Femur (tissue), 1 donor: ENCODE measurements at places on chromosomes 12 and 14.

DNA sequence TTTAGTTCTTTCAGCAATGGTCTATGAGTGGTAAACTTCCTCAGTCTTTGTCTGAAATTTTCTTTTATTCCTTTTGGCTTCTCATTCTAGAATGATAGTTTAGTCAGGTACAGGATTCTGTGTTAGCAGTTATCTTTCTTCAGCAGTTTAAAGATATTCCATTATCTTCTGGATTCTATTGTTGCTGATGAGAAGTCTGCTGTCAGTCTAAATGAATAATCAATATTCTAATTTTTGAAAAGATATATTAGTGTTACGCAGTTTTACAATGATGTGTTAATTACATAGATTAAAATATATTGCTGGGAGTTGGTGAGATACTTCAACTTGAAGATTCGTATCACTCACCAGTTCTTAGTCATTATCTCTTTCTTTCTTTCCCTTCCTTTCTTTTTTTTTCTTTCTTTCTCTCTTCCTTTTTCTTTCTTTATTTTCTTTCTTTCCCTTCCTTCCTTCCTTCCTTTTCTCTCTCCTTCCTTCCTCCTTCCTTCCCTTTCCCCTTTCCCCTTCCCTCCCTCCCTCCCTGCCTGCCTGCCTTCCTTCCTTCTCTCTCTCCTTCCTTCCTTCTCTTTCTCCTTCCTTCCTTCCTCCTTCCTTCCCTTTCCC is 17.8 kb downstream of the CACNA1C start:
- no peak for DNase-seq

GRCh38 chr12:56517854-56518253 is 3.8 kb upstream of the RBMS2 start:
- DNase-seq, result no peak

- peak; percentile 9 for DNase-seq
These were observed 373.9 kb downstream of the ALG10 start for GRCh38 chr12:34396006-34396860.

DNA sequence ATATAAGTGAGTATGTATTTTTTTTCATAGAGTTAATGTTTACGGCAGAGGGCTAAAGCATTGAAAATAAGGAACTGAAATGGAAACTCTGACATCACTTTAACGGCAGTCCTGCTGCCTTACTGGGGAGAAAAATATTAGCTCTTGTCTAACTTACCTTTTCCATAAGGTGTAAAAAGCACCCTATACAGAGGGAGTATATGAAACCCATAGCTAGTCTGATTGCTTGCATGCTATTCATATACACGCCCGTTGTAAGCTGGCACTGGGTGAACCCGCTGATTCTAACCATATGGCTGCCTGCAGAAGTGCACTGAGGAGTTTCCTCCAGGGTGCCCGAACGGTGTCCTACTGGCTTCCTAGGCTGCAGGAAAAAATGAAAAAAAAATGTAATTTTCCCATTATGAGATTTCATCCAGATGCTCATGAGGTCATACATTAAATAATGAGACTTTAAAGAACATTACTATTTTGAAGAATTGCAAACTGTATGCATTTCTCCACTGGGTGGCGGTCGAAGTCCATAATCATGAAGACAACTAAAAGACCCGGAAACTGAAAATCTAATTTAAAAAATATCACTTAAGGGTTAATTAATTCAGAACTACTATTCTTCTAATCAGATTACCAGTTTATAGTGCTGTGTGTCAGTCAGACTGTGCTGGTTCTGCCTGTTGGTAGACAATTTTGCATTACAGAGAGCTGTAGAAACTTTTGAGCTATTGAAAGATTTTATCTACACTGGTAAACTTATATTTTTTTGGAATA is 144.7 kb downstream of the ALX1 start:
- peak; percentile 35 for DNase-seq

DNA sequence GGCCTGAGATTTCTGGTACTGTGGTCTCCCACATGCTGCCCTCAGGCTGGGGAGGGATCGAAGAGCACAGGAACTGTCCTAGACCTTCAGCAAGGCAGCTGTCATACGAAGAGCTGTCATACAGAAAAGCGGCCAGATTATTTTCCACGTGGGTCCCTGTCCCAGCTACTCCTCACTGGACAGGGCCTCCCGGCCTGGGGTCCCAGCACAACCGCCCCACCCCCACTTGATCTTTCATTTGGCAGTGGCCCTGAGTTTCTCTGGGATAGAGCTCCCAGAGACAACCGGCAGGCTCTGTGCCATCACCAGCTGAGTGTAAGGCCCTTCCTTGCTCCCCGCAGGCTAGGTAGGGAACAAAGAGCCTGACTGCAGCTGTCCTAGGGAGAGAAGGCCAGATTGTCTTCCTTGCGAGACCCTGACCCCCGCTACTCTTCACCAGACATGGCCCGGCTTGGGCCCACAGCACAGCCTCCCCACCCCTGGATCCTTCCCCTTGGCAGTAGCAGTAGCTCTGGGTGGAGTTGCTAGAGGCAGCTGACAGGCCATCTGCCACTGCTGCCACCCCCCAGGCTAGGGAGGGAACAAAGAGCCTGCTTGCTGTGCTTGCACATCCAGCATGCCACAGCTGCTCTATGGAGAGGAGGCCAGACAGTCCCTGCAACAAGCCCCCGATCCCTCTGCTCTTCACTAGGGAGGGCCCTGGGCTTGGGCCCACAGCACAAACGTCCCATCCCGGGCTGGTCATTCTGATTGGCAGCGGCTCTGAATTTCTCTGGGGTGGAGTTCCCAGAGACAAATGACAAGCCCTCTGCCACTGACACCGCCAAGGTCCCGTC is 3.1 kb upstream of the OR4N2 start:
- no peak for DNase-seq

DNA sequence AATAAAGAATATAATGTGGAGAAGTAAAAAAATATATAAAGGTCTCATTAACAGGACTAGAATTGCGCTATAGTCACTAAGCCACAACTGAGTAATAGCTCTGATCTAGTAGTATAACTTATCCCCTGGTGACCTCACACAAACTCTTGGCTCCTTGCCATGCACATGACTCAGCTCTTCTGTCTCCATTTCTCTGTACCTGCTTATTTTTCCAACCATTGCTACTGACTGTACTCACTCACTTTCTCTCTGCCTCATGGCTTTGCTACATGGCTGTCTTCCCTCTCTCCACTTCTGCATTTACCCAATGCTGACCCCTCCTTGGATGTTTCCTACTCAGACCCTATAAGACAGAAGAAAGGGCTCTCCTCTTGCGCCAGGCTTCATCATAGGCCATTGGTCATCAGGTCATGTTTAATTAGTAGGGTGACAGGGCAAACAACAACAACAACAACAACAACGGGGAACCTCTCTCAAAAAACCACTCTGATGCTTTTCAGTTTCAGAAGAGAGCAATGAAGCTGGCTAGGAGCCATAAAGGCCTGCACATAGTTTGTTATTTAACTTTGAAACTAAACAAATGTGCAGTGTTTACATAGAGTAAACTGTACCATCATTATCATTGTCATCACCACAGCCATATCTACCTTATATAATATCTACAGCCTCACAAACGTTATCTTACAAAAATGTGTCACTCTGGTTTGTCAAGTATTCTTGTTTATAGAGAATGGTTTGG is 25.6 kb upstream of the KRAS start:
- peak; percentile 41 for DNase-seq

GRCh38 chr14:103729496-103730448 is 14.2 kb downstream of the ZFYVE21 start:
- no peak for DNase-seq

- no peak for DNase-seq
These were observed 15.9 kb downstream of the GOLGA3 start for GRCh38 chr12:132812631-132813305.

- DNase-seq, result no peak
These were observed 558.6 kb downstream of the DIO2 start for GRCh38 chr14:79652513-79653307.

DNA sequence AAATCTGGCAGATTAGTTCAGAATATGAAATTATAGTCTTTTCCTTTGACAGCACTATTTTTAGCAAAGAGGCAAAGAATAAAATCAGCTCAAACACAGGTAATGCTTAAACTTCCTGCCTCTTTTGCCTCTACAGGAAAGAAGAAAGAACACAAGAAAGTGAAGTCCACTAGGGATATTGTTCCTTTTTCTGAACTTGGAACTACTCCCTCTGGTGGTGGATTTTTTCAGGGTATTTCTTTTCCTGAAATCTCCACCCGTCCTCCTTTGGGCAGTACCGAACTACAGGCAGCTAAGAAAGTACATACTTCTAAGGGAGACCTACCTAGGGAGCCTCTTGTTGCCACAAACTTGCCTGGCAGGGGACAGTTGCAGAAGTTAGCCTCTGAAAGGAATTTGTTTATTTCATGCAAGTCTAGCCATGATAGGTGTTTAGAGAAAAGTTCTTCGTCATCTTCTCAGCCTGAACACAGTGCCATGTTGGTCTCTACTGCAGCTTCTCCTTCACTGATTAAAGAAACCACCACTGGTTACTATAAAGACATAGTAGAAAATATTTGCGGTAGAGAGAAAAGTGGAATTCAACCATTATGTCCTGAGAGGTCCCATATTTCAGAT is 17.4 kb downstream of the TMPO start:
- no peak for DNase-seq

- DNase-seq, result no peak
These were observed 30.8 kb downstream of the BBOF1 start for GRCh38 chr14:74049876-74050495.

GRCh38 chr12:122116707-122117535 is 38.4 kb downstream of the MLXIP start:
- DNase-seq, result no peak

GRCh38 chr14:89600950-89601826 is 184.2 kb upstream of the FOXN3 start:
- DNase-seq, result no peak

- DNase-seq, result no peak
These were observed 77.2 kb downstream of the FERMT2 start for GRCh38 chr14:52873694-52874093.

DNA sequence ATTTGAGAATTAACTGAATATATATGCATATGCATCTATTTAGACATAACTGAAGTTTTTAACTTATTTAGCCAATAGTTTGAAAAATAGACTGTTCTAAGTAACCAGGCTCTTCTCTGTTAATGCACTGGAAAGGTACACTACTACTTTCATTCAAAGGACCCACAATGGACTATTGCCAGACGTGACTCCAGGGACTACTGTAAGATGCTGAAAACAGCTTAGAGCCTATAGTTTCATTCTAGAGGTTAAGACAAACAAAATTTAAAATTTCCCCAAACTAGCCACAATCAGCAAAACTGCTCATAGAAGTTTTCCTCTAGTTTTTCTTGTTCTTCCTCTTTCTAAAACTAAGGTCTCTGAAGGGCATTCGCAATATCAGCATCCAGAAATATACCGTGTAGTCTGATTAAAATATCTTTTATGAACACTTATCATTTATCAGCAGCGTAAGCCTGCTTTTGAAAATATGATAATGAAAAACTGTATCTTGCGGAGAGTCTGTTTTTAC is 10.4 kb downstream of the APPL2 start:
- DNase-seq, result no peak

GRCh38 chr12:90773491-90773890 is 181.5 kb downstream of the CCER1 start:
- DNase-seq, result no peak

DNA sequence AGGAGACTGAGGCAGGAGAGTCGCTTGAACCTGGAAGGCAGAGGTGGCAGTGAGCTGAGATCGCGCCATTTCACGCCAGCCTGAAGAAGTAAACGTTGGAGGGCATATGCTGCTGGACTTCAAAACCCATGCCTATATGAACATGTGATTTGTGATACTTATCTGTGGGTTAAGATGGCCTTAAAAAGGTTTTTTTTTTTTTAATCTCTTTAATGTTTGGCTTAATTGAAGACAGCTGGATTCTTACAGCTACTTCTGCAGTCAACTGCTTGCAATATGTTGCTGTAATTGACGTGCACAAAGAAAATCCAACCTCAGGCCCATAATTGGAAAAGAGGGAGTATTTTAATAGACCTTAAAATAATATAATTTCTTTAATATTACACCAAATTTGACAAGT is 1.5 kb upstream of the B3GNT4 start:
- DNase-seq, result no peak

DNA sequence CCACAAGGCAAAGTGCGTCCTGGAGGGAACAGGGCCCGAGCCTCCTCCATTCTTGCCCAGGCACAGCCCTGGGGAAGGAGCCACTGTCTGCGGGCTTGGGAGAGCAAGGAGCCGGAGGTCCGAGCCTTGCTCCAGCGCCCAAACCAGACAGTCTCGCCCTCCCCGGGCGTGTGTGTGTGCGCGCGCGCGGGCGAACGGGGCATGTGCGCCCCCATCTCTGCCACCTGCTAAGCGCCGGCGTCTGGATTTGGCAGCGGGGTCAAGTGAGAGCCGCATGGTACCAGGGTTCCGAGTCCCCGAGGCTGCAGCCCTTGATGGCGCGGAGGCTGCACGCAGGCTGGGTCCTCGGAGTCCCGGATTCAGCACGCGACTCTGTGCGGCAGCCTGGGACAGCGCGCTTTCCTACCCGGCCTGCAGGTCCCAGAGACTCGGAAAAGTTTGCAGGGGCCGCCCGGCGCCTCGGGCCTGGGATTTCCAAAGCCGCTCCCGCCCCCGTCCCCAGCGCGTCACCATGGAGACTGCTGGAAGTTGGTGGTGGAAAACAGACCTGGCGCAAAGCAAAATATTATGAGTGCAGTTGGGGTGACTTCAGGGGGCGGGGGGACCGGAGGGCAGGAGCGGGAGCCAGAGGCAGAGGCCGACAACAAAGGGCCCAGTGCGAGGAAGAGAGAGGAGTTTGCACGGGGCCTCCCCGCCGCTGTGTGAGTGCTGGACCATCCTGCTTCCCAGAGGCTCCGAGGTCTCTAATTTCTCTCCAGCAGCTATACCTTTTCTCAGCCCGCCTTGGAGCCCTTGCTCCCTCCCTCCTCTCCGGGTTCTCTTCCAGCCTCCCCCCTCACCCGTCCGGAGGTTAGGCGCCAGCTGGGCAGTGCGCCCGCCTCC is 4.2 kb downstream of the RFX4 start:
- peak; percentile 61 for DNase-seq

DNA sequence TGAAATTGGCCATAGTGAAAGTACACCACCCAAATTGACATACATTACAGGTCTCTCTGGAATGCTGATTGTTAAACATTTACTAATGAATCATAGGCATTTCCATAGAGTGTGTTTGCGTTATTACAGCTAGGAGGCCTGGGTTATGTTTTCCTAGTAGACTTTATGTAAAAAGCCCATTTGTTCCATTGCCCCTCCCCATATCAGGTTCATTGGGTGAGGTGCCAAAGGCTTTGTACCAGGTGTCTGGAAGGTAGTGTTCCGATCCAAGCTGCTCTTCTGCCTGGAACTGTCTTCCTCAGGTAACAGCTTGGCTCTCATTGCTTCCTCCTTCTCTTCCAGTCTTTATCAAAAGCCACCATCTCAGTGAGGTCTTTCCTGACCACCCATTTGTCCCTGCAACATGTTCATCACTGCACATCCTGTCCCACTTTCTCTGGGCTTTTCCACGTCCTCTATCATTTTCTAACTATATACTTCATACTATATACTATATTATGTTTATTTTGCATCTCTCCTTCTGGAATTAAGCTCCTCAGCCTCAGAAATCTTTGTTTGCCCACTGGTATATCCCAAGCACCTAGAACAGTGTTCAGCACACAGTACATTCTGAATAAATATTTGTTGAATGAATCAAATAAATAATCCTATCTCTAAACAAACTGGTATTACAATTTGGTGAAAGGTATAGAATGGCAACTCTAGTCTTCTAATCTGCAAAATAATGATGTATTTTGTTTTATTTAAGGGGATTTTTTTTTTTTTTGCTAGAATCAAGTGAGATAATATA is 252.3 kb downstream of the KTN1 start:
- no peak for DNase-seq

- peak; percentile 61 for DNase-seq
These were observed 9.8 kb downstream of the ZNF385A start for GRCh38 chr12:54374562-54375258.
